ENCODE measurements at places on chromosomes 7 and 10.

- no peak for DNase-seq
Observed at GRCh38 chr10:88185830-88186229, 322.4 kb downstream of the PTEN start.

DNA sequence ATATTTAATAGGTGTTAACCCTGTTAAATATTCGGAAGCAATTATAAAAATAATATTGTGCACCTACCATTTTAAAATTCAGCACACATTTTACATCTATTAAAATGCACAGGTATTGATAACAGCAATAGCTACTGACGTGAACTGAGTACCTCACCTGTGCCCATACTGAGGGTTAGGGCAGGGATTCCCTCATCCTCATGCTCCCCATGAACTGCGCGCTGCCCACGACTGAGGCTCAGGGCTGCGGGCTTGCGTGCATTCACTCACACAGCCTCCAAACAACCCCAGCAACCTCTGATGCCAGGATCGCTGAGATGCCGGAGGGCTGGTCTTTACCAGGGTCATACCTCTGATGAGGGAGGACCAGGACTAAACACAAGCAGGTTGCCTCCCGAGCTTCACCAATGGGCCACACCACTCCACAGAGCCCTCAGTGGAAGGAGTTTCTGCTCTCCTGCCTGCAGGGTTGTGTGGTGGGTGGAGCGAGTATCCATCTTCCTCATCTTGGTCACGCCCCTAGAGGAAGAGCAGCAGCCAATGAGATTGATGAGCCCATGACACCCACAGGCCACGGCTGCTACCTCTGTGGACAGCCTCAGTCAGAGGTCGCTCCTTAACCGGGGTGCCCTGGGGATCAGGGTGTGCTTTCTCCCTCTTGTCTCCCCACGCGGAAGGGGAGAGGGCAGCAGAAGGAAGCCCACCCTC is 478.3 kb downstream of the TNS3 start:
- no peak for DNase-seq

GRCh38 chr7:23205577-23205908 is 23.7 kb downstream of the NUP42 start:
- DNase-seq: no peak

DNA sequence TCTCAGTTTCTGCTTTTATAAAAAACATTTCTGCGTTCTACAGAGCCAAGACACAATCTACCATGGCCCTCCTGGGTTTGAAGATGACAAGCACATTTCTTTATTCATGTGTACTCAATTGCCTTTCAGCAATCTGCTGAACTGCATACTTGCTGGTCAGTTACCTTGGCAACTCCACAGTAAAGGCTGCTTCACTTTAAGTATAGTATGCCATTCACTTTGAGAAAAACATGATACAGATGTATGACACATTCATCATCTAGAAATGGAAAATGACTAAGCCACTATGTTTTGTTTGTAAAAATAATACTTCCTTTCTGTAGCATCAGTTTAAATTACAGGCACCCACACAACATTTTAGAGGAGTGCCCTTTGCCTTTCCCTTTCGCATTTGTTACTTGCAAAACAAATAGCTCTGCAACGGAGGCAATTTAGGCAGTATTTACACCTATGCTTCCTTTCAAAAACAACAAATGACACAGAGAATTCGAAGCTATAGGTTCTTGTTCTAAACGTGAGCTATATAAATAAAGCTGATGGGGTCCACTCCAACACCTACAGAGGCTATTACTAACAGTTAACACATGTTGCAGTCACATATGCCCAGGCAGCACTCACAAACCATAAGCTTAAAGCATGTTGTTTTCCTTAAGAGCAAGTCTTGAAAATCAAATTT is 23.5 kb downstream of the SGCE start:
- no peak for DNase-seq

DNA sequence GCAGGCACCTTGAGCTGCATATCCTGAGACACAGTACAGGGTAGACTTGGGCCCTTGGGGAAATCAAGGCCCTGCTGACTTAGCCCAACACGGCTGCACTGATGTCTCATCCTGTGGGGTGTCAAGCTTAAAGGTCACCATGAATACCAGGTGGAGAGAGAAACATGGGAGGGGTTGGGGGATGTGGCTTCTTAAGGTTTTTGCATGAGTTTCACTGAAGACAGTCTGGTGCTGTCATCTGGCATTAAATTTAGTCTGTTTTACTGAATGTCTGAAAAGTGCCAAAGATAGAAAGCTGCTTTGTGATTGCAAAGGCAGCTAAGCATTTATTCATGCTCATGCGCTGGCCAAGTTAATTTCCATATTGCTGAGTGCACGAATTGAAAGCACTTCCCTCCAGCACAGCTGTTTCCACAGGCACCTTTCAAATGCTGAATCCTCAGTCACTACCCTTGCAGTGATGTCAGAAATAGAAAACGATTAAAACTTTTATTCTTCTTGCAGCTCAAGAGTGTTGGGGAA is 102.1 kb downstream of the OSBPL3 start:
- DNase-seq: no peak

DNA sequence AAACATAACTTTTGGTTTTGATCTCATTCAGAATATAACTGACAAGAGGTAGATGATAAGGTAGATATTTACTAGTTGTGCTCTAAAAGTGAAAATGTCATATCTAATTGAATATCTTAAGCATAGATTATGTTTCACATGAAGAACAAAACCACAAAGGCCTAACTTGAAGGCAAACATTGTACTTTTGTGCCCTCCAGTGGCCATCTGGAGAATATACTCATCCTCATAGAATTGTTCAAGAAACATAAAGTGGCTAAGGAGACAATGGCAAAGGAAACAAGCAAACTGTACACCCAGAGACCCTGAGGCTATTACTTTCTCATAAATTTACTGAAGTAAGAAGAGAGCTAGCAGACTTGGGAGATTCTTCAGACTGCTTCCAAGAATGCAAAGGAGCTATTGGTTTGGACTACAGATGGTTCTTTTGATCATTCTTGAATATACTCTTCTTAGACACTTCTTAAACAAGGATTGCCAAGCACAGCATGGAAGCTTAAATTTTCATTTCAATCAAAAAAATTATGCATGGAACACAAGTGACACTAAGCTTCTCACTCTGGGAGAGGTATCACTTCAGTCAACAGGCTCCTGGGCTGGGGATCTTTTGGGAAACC is 98.2 kb upstream of the DKK1 start:
- peak; percentile 4 for DNase-seq

DNA sequence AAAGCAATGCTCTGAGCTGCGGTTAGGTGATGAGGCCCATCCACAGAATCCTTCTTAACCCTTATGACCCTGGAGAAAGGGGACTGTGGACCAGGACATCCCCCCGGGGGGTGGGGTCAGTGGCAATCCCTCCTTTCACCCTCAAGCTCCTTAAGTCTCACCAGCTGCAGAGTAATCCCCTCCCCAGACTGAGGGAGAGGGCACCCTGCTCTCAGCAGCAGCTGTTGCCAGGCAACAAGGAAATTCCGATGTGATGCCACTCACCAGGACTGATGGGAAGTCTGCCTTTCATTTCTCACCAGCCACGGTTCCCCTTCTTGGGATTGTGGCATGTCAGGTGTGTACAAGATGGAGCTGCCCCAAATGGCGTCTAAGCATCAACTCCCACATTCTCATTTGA is 129.6 kb downstream of the DOCK1 start:
- DNase-seq: no peak

- DNase-seq: no peak
Observed at GRCh38 chr7:72437061-72437585, 25.0 kb upstream of the CALN1 start.

GRCh38 chr7:94923412-94923811 is 16.0 kb downstream of the PPP1R9A start:
- DNase-seq: no peak

- no peak for DNase-seq
Observed at GRCh38 chr7:128959296-128959695, 21.6 kb downstream of the IRF5 start.

DNA sequence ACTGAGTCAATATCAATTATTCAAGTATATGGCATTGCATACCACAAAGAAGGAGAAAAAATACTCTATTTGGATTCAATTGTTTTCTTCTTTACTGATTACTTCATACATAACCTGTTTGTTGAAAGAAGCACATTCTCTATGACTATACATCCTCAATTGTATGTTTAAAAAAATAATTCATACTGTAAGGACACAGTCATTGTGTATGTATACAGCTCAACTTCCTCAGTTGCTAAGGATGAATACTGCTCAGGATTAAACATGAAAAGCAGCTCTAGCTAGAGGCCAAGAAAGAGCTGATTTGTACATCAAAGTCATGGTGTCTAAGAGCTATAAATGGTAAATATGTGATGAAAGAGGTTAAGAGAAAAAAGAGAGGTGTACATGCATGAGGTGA is 15.8 kb upstream of the BPGM start:
- no peak for DNase-seq

GRCh38 chr10:131437556-131438475 is 126.3 kb upstream of the TCERG1L start:
- DNase-seq: peak; percentile 26

DNA sequence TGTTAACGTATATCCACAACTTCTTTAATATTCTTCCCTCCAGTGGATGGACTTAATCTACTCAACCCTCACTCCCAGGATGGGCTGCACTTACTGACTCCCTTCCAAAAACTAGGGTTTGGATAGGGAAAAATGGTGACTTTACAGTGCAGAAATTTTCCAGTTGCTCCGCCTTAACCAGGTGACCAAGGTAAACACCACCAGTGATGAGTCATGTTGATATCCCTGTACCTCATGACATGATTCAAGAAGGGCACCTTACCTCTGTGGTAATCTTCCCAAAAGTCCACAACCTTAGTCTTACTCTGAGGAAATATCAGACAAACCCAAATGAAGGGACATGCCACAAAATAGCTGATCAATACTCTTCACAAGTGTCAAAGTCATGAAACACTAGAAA is 3.5 kb upstream of the GSTK1 start:
- no peak for DNase-seq

GRCh38 chr7:86768394-86768793 is 124.7 kb downstream of the GRM3 start:
- DNase-seq: no peak

DNA sequence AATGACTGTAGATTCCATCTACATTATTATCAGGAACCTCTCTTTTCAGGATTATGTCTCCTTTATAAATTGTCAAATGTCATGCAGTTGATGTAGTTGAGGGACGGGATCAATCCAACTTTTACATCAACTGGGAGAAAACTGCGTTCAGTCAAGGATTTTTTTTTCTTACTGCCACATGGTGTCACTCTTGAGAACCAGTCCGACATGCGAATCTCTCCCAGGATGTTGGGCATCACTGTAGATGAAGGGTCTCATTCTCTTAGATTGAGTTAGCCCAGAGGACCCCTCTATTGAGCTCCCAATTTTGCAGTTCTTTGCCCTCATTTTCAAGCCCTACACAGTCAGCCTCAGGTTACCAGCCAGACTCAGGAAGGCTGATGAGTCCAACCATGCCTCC is 120.3 kb upstream of the PTPRZ1 start:
- DNase-seq: no peak

GRCh38 chr7:124643311-124643811 is 122.2 kb downstream of the GPR37 start:
- no peak for DNase-seq
